Adipocyte (in vitro differentiated cells): ENCODE measurements at places on chromosomes 1 and 21.
A peak's percentile ranks its signal among the peaks of the same experiment; 100 is the strongest.

GRCh38 chr1:58816747-58817221 lies 32.9 kb upstream of the JUN start:
- no peak for DNase-seq

- no peak for DNase-seq
Measured at GRCh38 chr1:10681296-10682107, 114.9 kb downstream of the CASZ1 start.

- no peak for DNase-seq
Measured at GRCh38 chr1:197985351-197985750, 68.2 kb downstream of the LHX9 start.

- peak; percentile 76 for DNase-seq
Measured at GRCh38 chr1:106676021-106676420, 380.5 kb upstream of the PRMT6 start.

GRCh38 chr21:36471254-36471723 lies 8.6 kb downstream of the CLDN14 start:
- no peak for DNase-seq

- DNase-seq: peak; percentile 44
Measured at GRCh38 chr1:6180268-6180706, at the start of gene CHD5. Gene CHD5 (minus strand): TSS chr1:6180321. CDS start chr1:6180023, 298 bp downstream.

DNA sequence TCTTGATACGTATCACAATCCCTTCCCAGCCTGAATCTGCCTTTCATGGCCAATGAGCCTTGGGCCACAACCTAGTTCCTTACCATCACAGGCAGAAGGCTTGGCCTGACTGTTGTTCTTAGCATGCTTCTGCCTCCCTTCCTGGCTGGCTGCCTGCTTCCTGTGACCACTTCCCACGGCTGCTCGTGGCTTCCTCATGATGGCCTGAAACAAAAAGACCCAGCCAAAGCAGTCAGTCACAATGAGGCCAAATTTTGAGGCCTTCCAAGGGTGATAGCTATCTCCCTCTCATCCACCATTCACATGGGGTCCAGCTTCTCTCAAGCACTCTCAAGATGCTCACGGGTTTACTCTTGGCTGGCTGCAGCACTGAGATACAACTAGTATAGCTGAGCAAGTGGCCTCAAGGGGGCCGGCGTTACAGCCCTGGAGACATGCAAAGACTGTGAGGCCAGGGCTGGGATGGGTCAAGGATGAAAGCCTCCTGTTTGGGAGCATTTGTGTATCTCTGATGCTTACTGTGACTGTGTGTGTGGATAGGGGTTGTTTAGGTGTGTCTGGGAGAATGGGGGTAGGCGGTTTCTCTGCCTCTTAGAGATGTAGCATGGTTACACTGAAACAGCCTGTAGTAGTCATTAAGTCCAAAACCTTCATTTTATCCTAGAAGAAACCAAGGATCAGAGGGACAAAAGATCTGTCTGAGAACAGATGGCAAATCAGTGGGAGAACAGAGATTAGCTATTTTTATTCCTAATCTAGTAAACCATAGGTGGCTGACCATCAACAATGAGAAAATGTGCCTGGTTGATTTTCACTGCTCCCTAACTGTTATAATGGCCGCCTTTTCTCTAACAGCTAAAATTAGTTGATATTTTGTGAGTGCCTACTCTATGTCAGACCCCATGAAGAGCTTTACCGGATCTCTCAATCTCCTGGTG lies 5.4 kb upstream of the TOE1 start:
- no peak for DNase-seq

DNA sequence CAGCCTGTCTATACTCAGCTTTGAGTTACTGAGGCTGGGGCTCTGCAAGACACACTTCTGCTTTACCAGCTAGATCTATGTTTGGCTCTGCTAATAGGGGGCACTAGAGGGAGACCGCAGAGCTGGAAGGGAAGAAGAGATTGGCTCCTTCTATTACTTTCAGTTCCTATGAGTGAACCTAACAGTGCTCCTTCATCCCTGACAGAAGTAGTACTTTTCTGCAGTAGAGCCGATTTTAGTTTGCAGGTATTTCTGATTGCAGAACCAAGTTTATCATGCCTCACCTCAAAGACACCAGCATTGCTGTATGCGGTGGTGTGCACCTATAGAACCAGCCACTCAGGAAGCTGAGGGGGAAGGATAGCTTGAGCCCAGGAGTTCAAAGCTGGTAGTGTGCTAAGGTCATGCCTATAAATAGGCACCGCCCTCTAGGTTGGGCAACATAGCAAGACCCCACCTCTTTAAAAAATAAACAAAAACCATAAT lies 5.7 kb upstream of the ZDHHC18 start:
- no peak for DNase-seq

DNA sequence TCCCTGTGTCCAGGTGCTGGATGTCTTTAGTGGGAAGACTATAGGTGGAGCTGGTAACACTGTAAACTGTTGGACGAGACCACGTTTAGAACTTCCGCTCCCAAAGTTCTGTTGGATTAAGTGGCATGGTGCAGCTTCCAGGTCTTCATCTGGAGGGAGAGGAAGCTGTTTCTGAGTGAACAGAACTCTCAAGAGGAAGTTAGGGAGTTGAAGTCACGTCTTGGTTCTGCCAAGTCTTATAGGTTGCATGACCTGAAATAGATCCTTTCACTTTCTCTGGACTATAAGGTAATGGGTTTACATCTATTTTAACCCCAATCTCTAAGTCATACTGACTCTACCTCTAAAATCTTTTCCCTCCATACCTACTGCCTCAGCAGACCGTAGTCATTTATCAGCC lies 97.4 kb upstream of the TNR start:
- DNase-seq: no peak

DNA sequence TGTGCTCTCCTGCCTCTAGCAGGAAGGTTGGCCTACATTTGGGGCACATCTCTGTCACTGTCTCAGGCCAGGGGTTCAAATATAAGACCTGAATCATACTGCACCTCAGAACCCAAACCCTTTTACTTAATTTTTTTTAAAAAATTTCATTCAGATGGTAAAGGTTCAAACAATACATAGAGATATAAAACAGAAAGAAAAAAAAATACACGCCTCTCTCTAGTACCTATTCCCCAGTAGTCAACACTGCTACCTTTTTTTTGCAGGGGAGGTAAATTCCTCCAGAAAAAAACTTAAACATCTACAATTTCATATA lies 32.9 kb downstream of the MAPKAPK2 start:
- DNase-seq: no peak

DNA sequence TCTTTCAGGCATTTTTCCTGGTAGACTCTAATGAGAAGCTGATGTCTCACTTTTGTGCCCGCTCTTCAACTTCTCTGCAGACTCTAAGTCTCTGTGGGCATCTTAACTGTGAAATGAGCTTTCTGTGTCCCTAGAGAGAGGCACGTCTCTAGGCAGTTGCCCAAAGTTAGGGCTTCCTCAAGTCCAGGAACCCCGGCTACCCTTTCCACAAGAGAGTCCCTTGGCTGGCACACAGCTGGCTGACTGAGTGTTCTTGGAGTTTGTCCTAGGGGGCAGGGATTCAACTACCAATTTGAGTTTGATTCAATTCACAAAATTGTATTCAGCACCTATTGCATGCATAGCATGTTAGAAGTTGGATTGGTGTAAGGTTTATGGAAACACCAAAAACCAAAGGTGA lies 1.4 kb downstream of the GPR61 start:
- DNase-seq: no peak

- DNase-seq: no peak
Measured at GRCh38 chr1:168330285-168330684, 49.6 kb downstream of the TBX19 start.

DNA sequence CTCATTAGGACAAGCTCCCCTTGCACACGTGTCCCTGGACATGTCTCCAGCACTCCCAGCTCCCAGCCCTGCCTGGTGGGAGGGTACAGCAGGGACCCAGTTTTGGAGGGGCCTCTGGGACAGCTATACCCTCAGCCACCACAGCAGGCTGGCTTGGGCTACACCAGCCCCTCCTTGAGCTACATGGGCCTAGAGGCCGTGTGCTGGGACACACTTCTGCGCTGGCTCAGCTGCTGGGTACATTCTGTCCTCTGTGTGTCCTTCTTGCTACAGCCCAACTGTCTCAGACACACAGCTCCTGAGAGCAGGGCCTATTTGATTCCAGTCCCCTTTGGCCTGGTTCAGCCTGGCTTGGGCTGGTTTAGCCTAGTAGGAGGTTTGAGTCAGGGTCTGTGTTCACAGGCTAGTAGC lies 26.7 kb downstream of the DMAP1 start:
- DNase-seq: peak; percentile 37

GRCh38 chr1:91637539-91637994 lies 136.9 kb downstream of the CDC7 start:
- DNase-seq: no peak

DNA sequence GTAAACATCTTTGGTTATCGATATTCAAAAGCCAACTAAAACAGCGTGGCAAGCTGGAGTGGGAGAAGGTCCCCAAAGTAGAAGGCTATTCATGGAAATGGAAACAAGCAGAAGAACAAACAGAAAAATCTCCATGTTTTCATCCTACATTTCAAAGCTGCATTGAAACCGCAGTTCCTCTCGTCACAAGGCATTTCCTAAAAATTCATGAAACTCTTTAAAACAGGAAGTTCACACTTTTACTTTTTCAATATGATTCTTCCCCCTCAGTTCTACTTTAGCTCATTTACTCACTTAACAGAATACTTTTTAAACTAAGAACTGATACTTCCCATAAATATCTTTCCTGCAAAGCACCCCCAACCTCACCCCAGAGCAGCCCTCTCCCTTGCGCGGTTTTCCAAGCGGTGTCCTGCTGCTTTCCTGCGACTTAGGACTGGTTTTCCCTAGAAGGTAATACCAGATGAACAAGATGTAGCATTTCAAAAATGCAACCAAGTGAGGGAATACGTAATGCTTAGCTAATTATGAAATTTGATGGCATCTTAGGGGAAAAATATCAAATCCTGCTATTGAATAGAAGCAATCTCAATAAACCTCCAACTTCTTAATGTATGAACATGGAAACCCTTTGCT lies 228.3 kb upstream of the PKN2 start:
- DNase-seq: no peak

- DNase-seq: no peak
Measured at GRCh38 chr1:119929643-119930315, 33.5 kb upstream of the ADAM30 start.

DNA sequence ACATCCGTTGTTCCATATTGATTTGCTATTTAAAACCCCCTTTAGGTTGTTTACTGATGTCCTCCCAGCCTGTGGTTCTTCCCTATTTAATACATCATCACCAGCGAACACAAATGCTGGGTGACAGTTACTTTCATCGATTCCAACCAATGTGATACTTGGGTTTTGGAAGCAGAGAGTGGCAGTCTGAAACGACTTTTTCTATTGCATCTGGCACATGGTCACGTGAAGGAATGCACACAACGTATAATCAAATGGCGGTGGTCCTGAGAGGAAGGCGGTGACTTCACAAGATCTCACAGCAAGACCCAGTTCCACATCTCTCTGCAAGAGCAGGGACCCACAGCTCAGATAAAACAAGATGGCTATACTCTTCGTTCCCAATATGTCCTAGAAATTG lies 213.9 kb downstream of the DSCAM start:
- DNase-seq: no peak

DNA sequence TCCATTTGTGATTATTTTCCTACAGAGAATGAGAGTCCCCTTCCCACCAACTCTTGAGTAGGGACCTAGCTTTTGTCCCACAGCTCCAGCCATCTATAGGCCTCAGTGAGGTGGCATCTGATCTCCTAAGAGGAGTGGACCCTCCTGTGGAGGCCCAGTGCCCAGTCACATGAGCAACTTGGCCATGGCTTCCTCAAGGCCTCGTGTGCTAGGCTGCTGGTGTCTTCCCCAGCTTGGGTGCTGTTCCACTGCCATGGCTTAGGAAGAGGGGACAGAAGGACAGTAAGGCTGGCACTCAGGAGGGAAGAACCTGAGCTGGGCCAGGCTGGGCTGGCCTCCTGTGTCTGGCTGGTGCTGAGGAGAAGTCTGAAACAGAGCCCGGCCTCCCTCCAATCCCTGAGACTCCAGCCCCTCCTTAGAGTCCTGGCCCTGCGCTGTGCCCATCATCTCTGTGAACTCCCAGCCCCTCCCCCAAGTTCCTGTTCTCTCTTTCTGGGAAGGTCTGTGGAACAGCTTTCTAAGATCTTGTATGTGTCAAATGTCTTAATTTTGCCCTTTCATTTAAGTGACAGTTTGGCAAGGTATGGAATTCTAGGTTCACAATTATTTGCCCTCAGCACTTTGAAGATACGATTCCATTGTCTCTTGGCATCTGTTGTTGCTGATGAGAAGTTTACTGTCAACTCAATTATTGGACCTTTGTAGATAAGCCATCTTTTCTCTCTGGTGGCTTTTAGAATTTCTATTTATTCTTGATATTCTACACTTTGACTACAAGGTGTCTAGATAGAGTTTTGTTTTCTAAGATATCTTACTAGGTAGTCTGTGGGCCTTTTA lies 7.1 kb upstream of the KCNQ4 start:
- DNase-seq: no peak

DNA sequence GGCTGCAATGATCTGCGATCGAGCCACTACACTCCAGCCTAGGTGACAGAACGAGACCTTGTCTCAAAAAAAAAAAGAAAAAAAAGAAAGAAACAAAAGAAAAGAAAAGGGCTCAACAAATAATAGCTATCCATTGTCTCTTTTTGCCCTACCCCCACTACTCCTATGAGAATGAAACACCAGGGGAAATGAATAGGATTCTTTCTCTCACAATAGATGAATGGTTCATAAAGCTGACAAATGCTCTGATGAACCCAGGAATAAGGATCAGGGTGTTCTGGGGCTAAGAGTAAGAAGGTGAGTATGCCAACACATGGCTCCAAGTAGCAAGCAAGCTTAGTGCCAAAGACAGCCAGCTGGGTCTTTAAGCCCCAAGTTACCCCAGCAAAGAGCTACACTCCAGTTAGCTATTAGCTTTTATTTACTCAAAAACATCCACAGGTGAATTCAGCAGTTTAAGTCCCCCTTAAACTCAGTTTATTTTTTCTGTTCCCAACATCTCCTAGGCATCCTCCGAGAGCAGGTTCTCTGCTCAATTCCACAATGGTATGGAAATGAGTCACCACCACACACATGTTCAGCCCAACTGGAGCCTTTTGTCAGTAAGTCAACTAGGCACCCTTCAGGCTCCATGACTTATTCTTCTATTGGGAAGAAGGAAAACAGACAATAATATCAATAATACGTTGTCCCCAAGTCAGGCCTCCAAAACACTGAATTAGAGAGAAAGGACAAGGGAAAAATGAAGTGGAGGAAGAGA lies 4.2 kb downstream of the ADORA3 start:
- DNase-seq: no peak

DNA sequence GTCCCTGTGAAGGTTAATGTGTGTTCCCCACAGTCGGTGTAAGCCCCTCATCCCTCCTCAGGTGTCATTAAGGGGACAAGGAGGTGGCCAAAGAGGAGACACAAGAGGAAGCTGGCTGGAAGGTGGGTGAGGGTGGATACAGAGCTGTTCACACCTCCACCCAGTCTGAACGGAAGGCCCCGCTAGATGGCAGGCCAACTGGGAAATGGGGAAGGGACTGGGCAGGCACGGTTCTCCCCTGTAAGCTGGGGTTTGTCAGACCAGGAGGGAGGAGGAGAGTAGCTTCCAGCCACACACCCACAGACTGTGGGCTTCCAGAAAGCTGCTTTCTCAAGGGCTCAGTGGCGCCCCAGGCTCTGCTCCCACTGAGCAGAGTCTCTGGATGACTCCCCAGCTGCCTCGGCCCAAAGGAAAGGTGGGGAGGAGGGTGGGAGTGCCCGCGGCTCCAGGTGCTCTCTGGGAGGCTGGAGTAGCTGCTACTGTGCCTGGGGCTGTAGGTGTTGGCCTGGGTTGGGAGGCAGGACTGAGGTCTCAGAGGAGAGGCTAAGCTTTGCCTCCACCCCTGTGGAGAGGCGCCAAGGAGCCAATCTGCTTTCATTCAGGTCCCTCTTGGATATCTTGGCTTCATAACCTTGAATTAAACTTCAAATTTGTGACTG lies 41.2 kb downstream of the PCP4 start:
- no peak for DNase-seq

- no peak for DNase-seq
Measured at GRCh38 chr1:44566281-44567046, 107.8 kb downstream of the TMEM53 start.
